ENCODE measurements at places on chromosomes 12 and 14. TPM values are rescaled to one million over a fixed set of nuclear protein-coding genes. Genes with fewer than 3 reads are reported as not detected.
A peak's percentile ranks its signal among the peaks of the same experiment; 100 is the strongest.

GRCh38 chr14:102437997-102438915, 71.3 kb downstream of the ANKRD9 start:
- peak; percentile 17 for DNase-seq

- no peak for DNase-seq
Observed at GRCh38 chr14:32578181-32578580, 249.1 kb downstream of the AKAP6 start.

- DNase-seq = no peak
Observed at GRCh38 chr14:51209457-51209856, 30.6 kb upstream of the TMX1 start.

DNA sequence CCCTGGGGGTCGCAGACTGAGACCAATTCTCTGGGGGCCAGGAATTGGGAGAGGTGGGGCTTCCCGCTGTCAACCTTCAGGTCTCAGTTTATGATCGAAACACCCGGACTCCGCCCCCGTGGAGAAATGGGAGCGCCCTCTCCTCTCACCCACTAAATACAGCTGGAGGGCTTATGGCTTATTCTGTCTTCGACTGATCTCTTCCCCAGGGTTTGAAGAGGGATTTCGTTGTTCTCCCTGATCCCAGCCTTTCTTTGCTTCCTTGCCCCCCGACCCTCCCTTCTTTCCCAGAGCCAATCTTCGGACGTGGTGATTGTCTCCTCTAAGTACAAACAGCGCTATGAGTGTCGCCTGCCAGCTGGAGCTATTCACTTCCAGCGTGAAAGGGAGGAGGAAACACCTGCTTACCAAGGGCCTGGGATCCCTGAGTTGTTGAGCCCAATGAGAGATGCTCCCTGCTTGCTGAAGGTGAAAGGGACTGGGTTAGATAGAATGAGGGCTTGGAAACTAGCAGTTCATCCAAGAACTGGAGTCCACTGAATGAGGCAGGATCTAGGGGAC, 607 bp downstream of the OS9 start:
- no peak for DNase-seq

CKB gene
- 37.9 TPM for polyA plus RNA-seq

Measured in thymus (tissue), 14 donors.